ENCODE measurements at places on chromosomes 6 and 20.

GRCh38 chr6:132214716-132215115 lies 186.6 kb downstream of the MOXD1 start:
- DNase-seq = no peak

DNA sequence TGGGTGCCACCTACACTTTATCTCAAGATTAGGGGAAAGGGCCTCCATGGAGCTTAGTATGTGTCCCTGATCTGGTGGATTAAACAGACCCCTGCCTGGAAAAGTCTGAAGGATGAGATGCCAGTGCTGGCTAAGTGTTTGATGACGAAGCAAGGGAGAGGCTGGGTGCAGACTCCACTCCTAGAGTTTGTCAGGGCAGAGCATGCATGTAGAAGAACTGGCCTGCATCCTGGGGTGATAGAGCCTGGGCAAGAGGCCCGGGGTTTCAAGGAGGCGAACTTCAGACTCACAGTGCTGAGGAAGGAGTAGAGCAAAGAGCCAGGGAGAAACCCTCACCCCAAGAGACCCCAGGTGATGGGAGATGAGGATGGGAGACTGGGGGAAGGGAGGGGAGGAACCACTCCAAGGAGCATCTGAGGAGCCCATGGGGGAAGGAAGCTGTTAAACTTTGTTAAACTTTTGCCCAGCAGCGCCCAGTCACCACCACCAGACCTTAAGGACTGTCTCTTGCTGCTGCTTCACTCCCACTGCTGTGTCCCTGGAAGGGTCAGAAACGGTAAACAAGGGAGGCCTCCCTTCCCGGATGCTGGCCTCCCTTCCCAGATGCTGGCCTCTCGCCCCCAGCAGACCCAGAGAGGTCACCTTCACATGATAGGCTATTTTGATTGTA lies 61.6 kb downstream of the RPRD1B start:
- no peak for DNase-seq

GRCh38 chr6:134853111-134854055 lies 96.5 kb downstream of the ALDH8A1 start:
- no peak for DNase-seq

DNA sequence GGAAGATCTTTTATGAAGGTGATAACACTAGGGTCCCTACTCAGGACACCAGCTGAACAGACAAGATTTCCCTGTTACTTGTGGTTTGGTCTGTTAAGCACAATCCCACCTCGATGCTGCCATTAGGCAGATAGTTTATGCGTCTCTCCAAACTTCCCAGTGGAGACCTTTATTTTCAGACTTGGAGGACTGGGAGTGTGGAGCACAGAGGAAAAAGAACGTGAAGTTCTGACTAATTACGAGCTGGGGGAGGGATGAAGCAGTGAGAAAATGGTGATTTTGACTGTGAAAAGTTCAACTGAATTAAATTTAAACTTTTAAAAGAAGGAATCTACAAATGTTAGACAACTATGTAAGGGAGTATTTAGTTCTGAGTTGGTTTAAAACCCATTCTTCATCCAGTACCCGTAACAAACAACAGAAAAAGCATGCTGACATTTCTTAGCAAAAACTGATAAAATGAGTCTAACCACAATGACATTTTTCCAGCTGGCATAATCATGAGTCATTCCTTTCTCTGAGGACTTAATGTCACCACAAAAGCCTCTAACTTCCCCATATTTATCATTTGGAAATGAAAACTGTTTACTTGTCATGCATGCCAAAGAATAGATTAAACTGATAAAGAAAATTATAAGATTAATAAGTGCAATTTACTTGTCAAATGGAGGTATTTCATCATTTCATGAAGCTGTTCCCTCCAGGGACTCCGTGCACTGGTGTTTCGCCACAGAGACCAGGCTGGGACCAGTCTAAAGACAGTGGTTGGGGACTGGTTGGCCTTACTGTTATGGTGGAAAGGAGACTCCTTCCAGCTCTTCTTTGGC lies 113.3 kb upstream of the SSTR4 start:
- DNase-seq = no peak

DNA sequence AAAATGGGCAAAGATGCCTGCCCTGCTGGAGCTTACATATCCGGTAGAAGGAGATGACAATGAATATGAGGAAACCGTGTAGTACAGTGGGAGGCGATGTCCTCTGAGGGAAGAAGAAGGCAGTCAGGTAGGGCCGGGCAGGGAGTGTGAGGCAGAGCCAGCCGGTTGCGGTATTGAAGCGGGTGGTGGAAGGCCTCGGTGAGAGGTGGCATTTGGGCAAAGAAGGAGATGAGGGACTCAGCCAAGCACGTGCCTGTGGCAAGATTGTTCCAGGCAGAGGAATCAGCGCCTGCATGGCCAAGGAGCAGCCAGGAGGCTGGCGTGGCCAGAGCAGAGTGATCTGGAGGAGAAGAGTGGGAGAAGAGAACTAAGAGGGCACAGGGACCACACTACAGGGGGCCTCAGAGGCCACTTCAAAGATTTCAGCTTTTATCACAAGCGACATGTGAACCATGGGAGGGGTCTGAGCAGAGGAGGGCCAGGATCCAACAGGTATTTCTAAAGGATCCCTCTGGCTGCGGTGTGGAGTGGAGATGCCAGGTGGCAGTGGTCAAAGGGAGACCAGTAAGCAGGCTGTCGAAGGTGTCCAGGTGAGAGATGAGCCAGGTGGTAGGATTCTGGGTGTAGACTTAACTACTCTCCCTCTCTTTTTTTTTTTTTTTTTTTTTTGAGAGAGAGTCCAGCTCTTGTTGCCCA lies 13.8 kb downstream of the MDFI start:
- no peak for DNase-seq

DNA sequence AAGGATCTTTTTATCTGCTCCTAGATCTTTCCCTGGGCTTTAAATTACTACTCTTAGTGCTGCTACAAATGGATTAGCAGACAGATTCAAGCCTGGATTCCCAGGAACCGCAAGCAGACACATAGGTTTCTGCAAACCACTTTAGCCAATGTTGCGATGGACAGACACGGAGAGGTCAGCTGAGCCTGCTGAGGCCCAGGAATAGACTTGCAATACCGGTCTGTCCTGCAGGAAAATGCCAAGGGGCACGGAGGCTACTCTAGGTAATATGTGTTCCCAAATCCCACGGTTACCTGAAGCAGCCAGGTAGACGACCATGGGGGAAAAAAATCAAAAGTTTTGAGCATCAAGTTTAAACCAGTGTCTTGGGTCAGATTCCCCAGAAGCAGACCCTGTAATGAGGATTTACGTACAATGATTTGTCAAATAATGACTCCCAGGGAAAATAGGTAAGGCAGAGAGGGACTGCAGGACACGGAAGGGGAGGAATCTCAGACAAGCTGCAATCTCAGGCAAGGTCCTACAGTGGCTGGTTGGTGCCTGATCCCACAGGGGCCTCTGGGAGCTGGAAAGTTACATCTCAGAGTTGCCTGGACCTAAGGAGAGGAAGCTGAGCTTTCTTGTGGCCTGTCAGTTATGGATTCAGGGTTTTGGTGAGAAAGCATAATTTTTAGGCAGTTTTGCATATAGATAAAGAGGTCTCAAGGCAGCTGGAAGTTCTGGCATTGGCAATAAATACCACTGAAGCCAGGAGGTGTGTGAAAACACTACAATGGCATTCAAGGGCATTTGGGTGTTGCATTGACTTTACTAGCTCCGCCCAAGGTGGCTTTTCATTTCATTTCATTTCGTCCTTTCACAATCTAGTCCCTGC lies 12.5 kb downstream of the OTOR start:
- DNase-seq = no peak

- DNase-seq = no peak
These were observed 100.2 kb downstream of the FIG4 start for GRCh38 chr6:109791301-109791700.

DNA sequence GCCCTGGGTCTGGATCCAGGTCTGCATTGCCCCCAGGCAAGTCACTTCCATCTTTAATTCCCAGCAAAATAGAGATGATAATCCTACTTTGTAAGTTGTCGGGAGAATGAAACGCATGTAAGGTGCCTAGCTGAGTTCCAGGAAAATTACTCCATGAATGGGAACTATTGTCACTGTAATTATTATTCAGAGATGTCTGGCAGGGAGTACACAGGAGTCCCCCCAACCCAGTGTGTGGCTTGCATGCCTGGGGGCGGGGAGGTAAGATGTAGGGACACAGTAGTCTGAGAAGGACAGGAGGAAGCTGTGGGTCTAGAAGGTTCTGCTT lies 85.4 kb downstream of the CD40 start:
- no peak for DNase-seq

GRCh38 chr6:101909366-101909765 lies 515.9 kb downstream of the GRIK2 start:
- no peak for DNase-seq

DNA sequence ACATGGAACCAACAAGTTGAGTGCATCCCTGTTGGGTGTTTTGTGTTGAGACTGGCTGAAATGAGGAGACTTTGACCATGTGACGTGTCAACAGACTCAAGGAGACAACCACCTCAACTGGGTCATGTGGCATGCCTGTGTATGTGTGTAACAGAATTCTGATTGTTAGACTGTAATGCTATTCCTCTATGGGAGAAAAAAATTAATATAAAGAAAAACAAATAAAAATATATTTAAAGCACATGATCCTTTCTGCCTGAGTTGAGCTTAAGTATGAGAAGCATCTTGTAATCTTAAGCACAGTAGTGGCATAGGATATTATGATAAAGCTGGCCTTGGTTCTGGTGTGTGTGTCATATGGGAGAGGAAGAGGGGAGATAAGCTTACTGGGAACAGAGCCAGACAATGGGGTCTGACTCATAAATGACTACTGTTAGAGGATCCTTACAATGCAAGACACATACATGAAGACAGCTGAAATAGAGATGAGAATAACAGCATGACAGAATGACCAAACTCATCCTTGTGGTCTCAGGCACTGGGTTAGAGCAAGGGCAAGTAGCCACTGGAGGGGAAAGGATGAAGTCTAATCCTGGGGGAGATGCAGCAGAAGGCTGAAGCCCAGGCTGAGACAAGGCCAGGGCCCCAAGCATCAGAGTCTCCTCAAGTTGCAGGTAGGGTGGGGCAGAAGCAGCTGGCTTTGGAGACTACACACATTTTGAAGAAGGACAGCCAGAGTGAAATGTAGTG lies 9.2 kb downstream of the TP53INP2 start:
- DNase-seq = no peak

GRCh38 chr20:43961541-43962471 lies 47.2 kb downstream of the TOX2 start:
- DNase-seq = no peak

DNA sequence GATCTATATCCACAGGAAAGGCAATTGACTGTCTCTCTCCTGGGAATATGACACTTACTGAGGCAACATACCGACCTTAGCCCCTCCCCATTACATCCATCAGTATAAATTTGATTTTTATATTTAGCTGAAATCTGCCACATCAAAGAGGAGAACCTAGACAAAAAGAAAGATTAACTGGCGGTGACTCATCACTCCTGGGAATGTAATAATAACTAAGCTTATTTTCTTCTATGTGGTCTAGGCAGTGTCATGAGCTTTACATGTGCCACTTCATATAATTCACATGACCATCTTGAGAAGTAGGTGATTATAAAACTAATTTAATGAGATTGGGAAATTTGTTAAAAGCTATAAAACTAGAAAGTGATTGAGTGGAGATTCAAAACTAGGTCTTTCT lies 520.0 kb upstream of the HS3ST5 start:
- DNase-seq = no peak

GRCh38 chr6:149140137-149140909 lies 177.2 kb upstream of the TAB2 start:
- DNase-seq = peak; percentile 45

DNA sequence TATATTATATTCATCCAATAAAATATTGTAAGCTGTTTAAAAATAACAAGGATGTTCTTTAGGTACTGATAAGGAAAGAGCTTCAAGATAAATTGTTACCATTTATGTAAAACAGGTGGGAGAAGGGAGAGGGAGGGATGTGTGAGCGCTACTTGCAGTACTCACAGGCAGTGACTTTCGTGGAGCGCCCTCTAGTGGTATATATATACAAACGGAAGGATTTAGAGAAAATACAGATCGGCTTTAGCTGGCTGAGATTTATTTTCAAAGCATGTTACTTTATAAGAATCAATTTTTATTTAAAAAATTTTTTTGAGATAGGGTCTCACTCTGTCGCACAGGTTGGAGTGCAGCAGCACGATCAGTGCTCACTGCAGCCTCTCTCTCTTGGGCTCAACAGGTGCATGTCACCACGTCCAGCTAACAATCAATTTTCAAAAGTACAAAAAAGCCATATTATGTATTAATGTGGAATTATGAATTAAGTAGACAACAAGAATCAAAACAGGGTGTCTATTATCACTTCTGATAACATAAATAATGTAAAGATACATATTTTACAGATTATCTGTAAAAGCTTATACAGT lies 3.3 kb upstream of the MOG start:
- no peak for DNase-seq

GRCh38 chr6:157223021-157223430 lies 100.3 kb downstream of the TMEM242 start:
- DNase-seq = no peak

DNA sequence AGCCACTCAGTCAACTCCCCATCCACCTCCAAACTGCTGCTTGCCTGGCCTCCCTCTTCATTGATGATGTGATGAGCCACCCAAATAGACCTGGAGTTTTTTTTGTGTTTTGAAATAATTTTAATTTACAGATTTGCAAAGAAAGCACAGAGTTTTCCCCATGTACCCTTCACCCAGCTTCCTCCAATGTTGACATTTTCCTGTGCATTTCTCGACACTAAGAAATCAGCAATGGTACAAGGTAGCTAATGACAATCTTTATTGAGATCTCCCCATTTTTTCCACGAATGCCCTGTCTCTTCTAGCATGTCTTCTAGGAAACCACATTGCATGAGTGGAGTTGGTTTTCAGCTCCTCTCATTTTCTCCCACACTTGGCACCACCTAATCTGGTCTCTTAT lies 30.1 kb downstream of the PPP1R14C start:
- DNase-seq = no peak

GRCh38 chr6:139364302-139364981 lies 10.0 kb downstream of the CITED2 start:
- DNase-seq = no peak

DNA sequence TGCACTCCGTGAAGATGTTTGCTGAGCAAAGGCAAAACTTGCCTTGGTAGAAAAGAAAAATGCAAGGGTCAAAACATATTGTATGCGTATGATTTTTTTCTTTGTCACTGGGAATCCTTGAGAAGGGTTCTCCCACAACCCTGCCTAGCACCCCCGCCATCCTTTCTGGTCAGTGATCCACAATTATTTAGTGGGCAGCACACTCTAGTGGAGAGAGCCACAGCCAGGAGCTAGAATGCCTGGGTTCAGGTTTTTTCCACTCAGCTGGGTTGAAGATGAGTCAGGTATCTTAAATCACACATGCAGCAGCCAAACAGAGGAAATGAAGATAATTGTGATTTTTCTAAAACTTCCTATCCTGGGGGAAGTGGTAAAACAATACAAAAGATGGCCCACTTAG lies 243.1 kb downstream of the PKHD1 start:
- no peak for DNase-seq

GRCh38 chr6:75489025-75489424 lies 4.6 kb downstream of the FILIP1 start:
- no peak for DNase-seq

- DNase-seq = peak; percentile 36
These were observed at the start of gene PERP for GRCh38 chr6:138107078-138107751. Gene PERP (minus strand): TSS chr6:138107419. CDS start chr6:138107340, 79 bp downstream.

GRCh38 chr6:143140767-143141166 lies 80.1 kb downstream of the AIG1 start:
- no peak for DNase-seq

Data from T-cell (primary cell).